ENCODE measurements at places on chromosomes 11 and 22. TPM values are rescaled to one million over a fixed set of nuclear protein-coding genes. Genes with fewer than 3 reads are reported as not detected.
A peak's percentile ranks its signal among the peaks of the same experiment; 100 is the strongest.

DNA sequence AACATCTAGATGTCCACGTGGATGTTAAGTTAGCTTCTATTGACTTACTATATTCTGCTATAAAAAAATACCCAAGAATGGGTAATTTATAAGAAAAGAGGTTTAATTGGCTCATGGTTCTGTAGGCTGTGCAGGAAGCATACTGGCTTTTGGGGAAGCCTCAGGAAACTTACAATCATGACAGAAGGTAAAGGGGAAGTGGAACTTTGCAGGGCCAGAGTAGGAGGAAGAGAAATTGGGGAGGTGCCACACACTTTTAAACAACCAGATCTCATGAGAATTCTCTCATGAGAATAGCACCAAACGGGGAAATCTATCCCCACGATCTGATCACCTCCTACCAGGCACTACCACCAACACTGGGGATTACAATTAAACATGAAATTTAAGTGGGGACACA lies 689.3 kb downstream of the METTL15 start:
- H3K27me3 ChIP-seq: no peaks in the 10 kb centered on the region
- H3K27ac ChIP-seq: no peak overlapping the region
- H3K4me3 ChIP-seq: no peak overlapping the region
- no peak for DNase-seq

GRCh38 chr11:117638911-117639543 lies 158.0 kb downstream of the DSCAML1 start:
- H3K36me3 ChIP-seq: no peaks in the 10 kb centered on the region
- H3K27me3 ChIP-seq: no peaks in the 10 kb centered on the region
- no peak for DNase-seq
- H3K4me3 ChIP-seq: no peak overlapping the region
- no peak overlapping the region for H3K27ac ChIP-seq
- no peaks in the 10 kb centered on the region for H3K4me1 ChIP-seq

C11orf52 gene
- 14.6 TPM for total RNA-seq

DNA sequence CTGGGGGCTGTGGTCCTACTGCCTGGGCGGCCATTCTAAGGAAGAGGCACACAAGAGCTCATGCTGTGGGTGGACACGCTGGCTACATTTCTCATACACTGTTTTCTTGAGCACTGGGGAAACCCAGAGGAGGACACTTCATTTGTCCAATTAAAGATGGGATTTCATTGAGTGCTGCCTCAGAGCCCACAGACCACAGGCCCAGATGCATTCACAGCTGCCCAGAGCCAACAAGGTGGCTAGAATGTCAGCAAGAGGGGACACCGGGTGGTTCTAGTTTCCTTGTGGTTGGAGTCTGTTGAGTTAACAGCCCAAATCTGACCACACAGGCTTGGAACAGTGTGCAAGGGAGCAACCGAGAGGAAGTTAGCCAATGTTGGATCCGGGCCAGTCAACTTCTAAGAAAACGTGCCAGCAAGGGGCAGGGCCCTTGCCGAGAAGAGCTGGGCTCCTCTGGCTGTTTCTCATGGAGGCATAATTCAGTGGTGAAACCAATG lies 35.0 kb upstream of the SORL1 start:
- no peak overlapping the region for H3K4me3 ChIP-seq
- H3K36me3 ChIP-seq: no peaks in the 10 kb centered on the region
- peaks cover 49% of the 10 kb centered on the region for H3K4me1 ChIP-seq
- H3K27ac ChIP-seq: peak overlapping the region; percentile 72
- no peaks in the 10 kb centered on the region for H3K27me3 ChIP-seq

HORMAD2 gene
- total RNA-seq: not detected

RASGRP2 gene
- total RNA-seq: 30.4 TPM

- peaks cover 4% of the 10 kb centered on the region for H3K4me1 ChIP-seq
- H3K27me3 ChIP-seq: no peaks in the 10 kb centered on the region
- no peak for DNase-seq
- no peak overlapping the region for H3K27ac ChIP-seq
- H3K36me3 ChIP-seq: no peaks in the 10 kb centered on the region
Measured at GRCh38 chr11:94521684-94522083, 9.4 kb downstream of the C11orf97 start.

OR2AG2 gene
- total RNA-seq: 0.09 TPM

DNA sequence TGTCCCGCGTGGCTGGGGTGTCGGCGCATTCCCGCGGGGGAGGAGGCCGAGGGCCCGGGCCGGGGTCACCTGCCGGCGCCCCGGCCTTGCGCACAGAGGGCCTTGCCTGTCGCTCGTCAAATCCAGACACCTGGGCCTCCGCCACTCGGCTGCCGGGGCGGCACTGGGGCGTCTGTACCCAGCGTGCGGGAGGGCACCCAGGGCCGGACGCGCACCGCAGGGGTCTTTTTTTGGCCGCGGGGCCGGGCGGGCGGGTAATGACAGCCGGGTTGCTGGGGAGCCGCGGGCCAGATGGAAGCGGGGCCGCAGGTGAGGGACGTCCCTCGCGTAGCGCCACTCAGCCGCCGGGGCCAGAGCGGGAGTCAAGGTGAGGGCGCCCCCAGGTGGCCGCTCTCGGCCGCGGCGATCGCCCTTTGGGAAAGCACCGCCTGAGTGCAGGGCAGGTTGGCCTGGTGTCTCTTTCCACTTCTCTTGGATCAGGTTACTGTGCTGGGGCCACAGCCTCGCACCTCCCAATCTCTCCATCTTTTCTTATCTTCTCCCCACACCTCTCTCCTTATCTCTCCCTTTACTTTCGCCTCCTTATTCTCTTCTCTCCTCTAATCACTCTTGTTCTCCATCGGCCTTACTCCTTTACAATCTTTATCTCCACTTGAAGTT lies 3.5 kb downstream of the PHLDB1 start:
- peak overlapping the region; percentile 67 for H3K4me3 ChIP-seq
- H3K27ac ChIP-seq: peak overlapping the region; percentile 87
- peaks cover 42% of the 10 kb centered on the region for H3K4me1 ChIP-seq
- peaks cover 8% of the 10 kb centered on the region for H3K27me3 ChIP-seq

GRCh38 chr11:76698321-76699043 lies 27.9 kb upstream of the LRRC32 start:
- H3K4me1 ChIP-seq: no peaks in the 10 kb centered on the region
- H3K27ac ChIP-seq: no peak overlapping the region
- DNase-seq: no peak
- no peaks in the 10 kb centered on the region for H3K27me3 ChIP-seq
- no peak overlapping the region for H3K4me3 ChIP-seq

- H3K4me3 ChIP-seq: no peak overlapping the region
- H3K4me1 ChIP-seq: no peaks in the 10 kb centered on the region
- no peaks in the 10 kb centered on the region for H3K36me3 ChIP-seq
- peaks cover 7% of the 10 kb centered on the region for H3K27me3 ChIP-seq
- no peak for DNase-seq
Measured at GRCh38 chr22:22401381-22401780, 107.2 kb downstream of the ZNF280B start.

GRCh38 chr22:22520667-22521602 lies 865 bp upstream of the ZNF280A start:
- H3K36me3 ChIP-seq: no peaks in the 10 kb centered on the region
- H3K27me3 ChIP-seq: peaks cover 10% of the 10 kb centered on the region
- H3K27ac ChIP-seq: no peak overlapping the region
- no peak for DNase-seq
- no peak overlapping the region for H3K4me3 ChIP-seq

GRCh38 chr11:64306563-64306875 lies 1.2 kb downstream of the ESRRA start:
- peaks cover 22% of the 10 kb centered on the region for H3K4me1 ChIP-seq
- H3K36me3 ChIP-seq: peaks cover 9% of the 10 kb centered on the region
- peak overlapping the region; percentile 87 for H3K27ac ChIP-seq
- no peaks in the 10 kb centered on the region for H3K27me3 ChIP-seq

GRCh38 chr11:5285703-5286340 lies 15.9 kb downstream of the OR51B4 start:
- H3K27me3 ChIP-seq: no peaks in the 10 kb centered on the region
- H3K4me3 ChIP-seq: no peak overlapping the region
- H3K36me3 ChIP-seq: no peaks in the 10 kb centered on the region
- H3K4me1 ChIP-seq: no peaks in the 10 kb centered on the region

DNA sequence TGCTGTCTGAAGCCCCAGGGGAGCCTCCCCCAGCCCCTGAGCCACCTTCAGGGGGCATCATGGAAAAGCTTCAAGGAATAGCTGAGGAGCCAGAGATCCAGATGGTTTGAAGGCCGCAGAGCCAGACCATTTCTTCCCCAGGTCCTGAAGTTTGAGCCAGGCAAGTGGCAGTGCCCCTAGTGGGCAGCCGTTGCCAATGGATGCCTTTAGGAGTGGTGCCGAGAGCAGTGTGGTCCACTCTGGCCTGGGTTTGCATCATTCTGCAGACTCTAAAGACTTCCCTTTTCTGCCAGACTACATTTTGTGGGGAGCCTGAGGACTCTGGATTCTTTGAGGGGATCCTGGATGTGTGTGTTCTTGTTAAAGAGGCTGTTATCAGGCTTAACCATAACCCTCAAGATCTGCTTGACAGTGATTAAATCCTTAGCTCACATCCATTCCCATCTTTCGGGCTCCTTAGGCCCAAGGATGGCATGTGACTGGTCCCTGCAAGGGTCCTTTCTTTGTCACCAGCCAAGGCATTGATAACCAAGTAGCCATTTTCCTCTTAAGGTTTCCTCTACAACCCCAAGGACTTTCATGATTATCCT lies 13.1 kb downstream of the HINFP start:
- no peaks in the 10 kb centered on the region for H3K4me1 ChIP-seq
- peak; percentile 63 for DNase-seq
- no peaks in the 10 kb centered on the region for H3K27me3 ChIP-seq
- H3K4me3 ChIP-seq: no peak overlapping the region
- peaks cover 58% of the 10 kb centered on the region for H3K36me3 ChIP-seq
- no peak overlapping the region for H3K27ac ChIP-seq

- H3K27ac ChIP-seq: peak within 1 kb of the TSS; percentile 99
- H3K27me3 ChIP-seq: no peaks in the 10 kb centered on the region
- peak; percentile 65 for DNase-seq
Measured at GRCh38 chr11:2376751-2377451, at the start of gene CD81. Gene CD81 (plus strand): TSS chr11:2377310. CDS start chr11:2377550, 240 bp downstream.

FDXACB1 gene
- total RNA-seq: 2.4 TPM

GRCh38 chr11:6402561-6402981 lies 12.3 kb downstream of the SMPD1 start:
- peaks cover 32% of the 10 kb centered on the region for H3K36me3 ChIP-seq
- H3K27me3 ChIP-seq: no peaks in the 10 kb centered on the region
- H3K27ac ChIP-seq: no peak overlapping the region
- DNase-seq: no peak

DNA sequence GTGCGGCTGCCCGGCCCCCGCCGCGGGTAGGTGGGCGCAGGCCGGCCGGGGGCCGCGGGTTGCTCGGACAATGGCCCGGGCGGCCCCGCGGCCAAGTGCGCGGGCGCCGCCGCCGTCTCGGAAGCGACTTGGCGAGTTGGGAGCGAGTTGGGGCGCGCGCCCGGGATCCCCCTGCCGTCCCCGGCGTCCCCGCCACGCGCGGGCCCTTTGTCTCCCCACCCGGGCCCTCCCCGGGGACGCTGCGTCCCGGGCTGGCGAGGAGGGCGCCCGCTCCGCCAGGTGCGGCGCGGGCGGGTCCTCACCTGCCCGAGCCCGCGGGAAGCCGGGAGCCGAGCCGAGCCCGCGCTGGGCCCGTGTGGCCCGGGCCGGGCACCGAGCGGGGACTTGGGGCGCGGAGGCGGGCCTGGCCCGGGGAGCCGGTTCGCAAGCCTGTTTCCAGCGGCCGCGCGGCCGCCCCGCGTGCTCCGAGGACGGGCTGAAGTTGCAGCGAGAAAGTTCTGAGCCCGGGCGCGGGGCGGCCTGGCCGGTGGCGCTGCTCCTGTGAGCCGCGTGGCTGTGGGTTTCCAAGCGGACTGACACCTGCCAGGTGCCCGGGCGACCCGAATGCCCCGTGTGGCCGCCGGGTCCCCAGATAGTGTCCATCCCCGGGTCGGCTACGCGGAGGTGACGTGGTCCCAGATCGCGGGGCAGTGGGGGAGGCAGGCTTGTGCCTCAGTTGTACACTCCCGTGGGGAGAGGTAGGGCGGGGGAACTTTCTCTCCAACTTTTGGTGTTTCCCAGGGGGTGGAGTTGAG lies 586 bp downstream of the LRP5 start:
- DNase-seq: no peak
- peak overlapping the region; percentile 67 for H3K4me3 ChIP-seq
- H3K36me3 ChIP-seq: no peaks in the 10 kb centered on the region
- H3K27ac ChIP-seq: peak overlapping the region; percentile 66

OR4C3 gene
- total RNA-seq: not detected

NAALADL1 gene
- total RNA-seq: 12.2 TPM

GRCh38 chr11:35138943-35139721 lies at the start of gene CD44:
Gene CD44 (plus strand): TSS chr11:35139171. CDS start chr11:35139304, 133 bp downstream.
- H3K36me3 ChIP-seq: no peaks in the 10 kb centered on the region
- H3K27me3 ChIP-seq: no peaks in the 10 kb centered on the region
- H3K4me1 ChIP-seq: peaks cover 45% of the 10 kb centered on the region
- H3K4me3 ChIP-seq: peak within 1 kb of the TSS; percentile 82
- H3K27ac ChIP-seq: peak within 1 kb of the TSS; percentile 97

CLCF1 gene
- 3.7 TPM for total RNA-seq

MOV10L1 gene
- total RNA-seq: 0.56 TPM

DNA sequence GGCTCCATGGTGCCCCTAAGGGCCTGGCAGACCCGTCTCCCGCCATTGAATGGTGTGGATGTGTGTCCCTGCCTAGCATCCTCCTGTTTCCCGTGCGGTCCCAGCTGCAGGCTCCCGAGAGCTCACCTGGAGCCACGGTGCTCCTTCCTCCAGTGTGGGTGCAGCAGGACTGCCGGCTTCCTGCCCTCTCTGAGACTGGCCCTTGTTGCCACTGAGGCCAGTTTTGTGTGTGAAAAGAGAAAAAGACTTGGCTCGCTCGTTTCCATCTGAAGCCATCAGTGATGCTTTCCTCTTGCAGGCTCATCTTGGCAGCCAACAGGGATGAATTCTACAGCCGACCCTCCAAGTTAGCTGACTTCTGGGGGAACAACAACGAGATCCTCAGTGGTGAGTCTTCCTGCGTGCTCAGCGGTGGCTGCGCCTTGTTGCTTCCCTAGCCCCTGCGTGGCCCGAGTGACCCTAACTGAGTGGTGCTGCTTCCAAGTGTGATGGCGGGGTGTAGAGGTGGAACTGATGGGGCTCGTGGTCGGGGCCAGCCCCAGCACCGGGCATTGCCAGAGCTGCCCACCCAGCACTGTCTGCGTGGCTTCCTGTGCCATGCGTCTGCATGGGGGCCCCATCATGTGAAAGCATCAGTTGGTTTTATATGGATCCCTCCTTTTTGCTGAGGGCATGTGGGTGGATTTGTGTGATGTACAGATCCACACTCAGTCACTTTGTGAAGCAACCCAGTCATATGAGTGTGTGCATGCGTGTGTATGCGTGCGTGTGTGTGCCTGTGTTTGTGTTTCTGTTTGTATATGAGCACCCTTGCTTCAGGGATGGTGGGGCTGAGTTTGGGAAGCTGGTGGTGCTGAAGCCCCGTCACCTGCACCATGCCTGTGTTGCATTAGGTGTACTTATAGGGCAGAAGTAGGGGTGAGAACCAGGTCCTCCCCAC lies 22.4 kb downstream of the TANGO2 start:
- no peak overlapping the region for H3K27ac ChIP-seq
- H3K27me3 ChIP-seq: no peaks in the 10 kb centered on the region
- DNase-seq: no peak
- H3K4me3 ChIP-seq: no peak overlapping the region

DNA sequence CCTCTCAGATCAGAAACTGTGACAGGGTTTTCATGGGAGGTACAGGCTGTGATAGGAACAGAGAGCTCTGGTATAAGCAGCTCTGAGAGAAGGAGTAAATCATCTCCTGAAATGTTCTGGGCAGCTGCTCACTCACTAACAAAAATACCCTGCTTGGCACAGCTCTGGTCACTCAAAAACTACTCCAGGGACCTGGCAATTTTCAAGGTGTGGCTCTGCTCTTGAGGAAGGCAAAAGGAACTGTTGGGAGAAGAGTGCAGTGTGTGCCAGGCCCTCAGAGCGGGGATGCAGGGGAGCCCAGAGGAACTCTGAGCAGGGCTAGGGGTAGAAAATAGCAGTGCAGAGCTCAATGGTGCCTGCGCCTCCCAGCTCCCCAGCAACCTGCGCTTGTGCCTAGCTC lies 180.5 kb upstream of the ZBED5 start:
- H3K36me3 ChIP-seq: no peaks in the 10 kb centered on the region
- H3K4me3 ChIP-seq: no peak overlapping the region
- H3K4me1 ChIP-seq: peaks cover 15% of the 10 kb centered on the region
- H3K27ac ChIP-seq: no peak overlapping the region

Measured in lower lobe of right lung (tissue), 2 donors.